Breast epithelium (tissue), 4 donors: ENCODE measurements at places on chromosomes 2 and 18. TPM values are rescaled to one million over a fixed set of nuclear protein-coding genes. Genes with fewer than 3 reads are reported as not detected.
A peak's percentile ranks its signal among the peaks of the same experiment; 100 is the strongest.

GRCh38 chr2:173149491-173149890 is 73.8 kb downstream of the MAP3K20 start:
- H3K36me3 ChIP-seq, result no peaks in the 10 kb centered on the region
- no peaks in the 10 kb centered on the region for H3K4me1 ChIP-seq
- no peak overlapping the region for H3K27ac ChIP-seq
- H3K27me3 ChIP-seq, result no peaks in the 10 kb centered on the region

The NYAP2 gene
- total RNA-seq, result not detected

- DNase-seq, result no peak
- H3K27ac ChIP-seq, result no peak overlapping the region
- H3K27me3 ChIP-seq, result no peaks in the 10 kb centered on the region
These were observed 24.5 kb downstream of the NFATC1 start for GRCh38 chr18:79420033-79420745.

- H3K27ac ChIP-seq, result no peak overlapping the region
- no peak for DNase-seq
- no peak overlapping the region for H3K4me3 ChIP-seq
- H3K36me3 ChIP-seq, result no peaks in the 10 kb centered on the region
These were observed 232.7 kb downstream of the MBD2 start for GRCh38 chr18:53991805-53992204.

The SOWAHC gene
- 14.7 TPM for total RNA-seq

The ZC3H6 gene
- 14.4 TPM for total RNA-seq

DNA sequence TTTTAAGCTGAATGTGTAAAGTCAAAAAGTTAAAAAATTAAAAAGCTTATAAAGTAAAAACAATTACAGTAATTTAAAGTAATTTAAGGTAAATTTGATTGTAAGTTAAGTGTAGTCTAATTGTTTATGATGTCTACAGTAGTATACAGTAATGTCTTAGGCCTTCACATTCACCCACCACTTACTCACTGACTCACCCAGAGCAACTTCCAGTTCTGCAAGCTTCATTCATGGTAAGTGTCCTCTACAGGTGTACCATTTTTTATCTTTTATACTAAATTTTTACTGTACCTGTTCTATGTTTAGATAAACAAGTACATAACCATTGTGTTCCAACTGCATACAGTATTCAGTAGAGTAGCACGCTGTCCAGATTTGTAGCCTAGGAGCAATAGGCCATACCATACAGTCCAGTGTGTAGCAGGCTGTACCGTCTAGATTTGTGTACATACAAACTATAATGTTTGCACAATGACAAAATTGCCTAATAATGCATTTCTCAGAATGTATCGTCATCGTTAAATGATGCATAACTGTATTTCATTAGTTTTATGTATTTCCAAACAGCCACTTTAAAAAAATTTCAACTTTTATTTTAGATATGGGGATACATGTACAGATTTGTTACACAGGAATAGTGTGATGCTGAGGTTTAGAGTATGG is 319.3 kb downstream of the DYSF start:
- no peaks in the 10 kb centered on the region for H3K4me1 ChIP-seq
- DNase-seq, result no peak
- H3K27me3 ChIP-seq, result no peaks in the 10 kb centered on the region
- H3K4me3 ChIP-seq, result no peak overlapping the region
- no peak overlapping the region for H3K27ac ChIP-seq
- no peaks in the 10 kb centered on the region for H3K36me3 ChIP-seq

DNA sequence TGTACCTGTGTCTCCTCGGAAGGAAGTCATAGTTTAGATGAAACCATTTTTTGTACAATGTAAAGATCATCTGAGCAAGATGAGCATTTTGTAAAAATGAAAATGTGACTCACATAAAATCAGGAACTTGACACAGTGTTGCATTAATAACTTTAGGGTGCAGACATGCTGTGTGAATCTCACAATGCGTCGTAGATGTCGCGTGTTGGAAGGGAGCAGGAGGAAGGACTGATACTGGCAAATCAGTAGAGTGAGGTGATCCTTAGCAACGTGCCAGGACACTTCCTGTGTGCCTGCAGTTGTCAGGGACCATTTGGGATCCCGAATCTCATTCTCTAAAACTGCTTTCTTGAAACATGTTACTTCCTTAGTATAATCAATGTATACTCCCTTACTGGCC is 103.1 kb downstream of the SH3BP4 start:
- peaks cover 5% of the 10 kb centered on the region for H3K4me1 ChIP-seq
- no peak for DNase-seq
- H3K27ac ChIP-seq, result peak overlapping the region; percentile 90
- H3K36me3 ChIP-seq, result no peaks in the 10 kb centered on the region
- no peak overlapping the region for H3K4me3 ChIP-seq
- no peaks in the 10 kb centered on the region for H3K27me3 ChIP-seq

DNA sequence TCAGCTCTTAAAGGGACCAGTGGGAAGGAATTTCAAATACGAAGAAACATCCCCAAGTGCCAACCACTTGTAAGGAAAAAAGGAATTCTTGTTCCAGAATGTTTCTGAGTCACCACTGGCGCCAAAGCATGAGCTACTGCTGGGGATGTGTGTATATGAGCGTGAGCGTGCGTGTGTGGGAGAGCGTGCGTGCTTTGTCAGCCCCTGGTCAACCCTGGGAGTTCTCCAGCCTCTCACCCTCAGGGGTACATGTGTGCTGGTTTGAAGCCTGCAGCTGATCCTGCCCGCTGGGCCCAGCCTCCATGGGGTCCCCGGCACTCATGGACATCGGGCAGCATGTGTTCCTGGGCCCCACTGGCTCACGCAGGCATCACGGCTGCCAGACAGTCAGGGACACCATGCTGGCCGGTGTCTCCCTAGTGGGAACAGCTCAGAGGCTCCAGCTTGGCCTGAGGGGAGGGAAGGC is 17.1 kb downstream of the HS6ST1 start:
- no peak overlapping the region for H3K4me3 ChIP-seq
- no peaks in the 10 kb centered on the region for H3K27me3 ChIP-seq
- no peaks in the 10 kb centered on the region for H3K36me3 ChIP-seq
- peak overlapping the region; percentile 98 for H3K27ac ChIP-seq
- H3K4me1 ChIP-seq, result peaks cover 27% of the 10 kb centered on the region

- DNase-seq, result no peak
- H3K27me3 ChIP-seq, result peaks cover 3% of the 10 kb centered on the region
- no peaks in the 10 kb centered on the region for H3K36me3 ChIP-seq
- H3K4me1 ChIP-seq, result peaks cover 3% of the 10 kb centered on the region
These were observed 35.0 kb downstream of the AFF3 start for GRCh38 chr2:100107440-100107839.

DNA sequence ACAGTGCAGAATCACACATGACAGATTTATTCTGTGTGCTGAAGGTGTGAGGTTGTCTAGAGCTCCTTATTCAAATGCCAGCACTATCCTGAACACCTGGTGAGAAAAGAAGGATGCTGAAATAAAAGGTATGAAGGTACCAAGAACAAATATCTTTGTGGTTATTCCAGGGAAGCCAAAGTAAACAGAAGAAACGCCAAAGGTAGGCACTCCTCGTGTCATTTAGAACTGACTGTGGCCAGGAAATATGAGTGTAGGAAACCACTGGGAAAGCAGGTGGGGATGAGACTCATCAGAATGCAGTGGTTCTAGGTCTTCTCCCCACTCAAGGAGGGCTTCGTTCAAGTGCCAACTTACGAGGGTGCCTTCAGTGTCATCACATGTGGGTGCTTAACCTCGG is 80.8 kb downstream of the KIF5C start:
- no peaks in the 10 kb centered on the region for H3K36me3 ChIP-seq
- no peaks in the 10 kb centered on the region for H3K4me1 ChIP-seq
- no peak overlapping the region for H3K27ac ChIP-seq
- peaks cover 12% of the 10 kb centered on the region for H3K27me3 ChIP-seq
- H3K4me3 ChIP-seq, result no peak overlapping the region

The TFPI gene
- total RNA-seq, result 90.1 TPM

- no peaks in the 10 kb centered on the region for H3K36me3 ChIP-seq
- DNase-seq, result no peak
- peaks cover 30% of the 10 kb centered on the region for H3K4me1 ChIP-seq
- H3K4me3 ChIP-seq, result peak overlapping the region; percentile 91
These were observed 8.2 kb downstream of the ZFP36L2 start for GRCh38 chr2:43218155-43218701.

- H3K36me3 ChIP-seq, result no peaks in the 10 kb centered on the region
- H3K4me3 ChIP-seq, result no peak overlapping the region
These were observed 14.6 kb upstream of the TNS1 start for GRCh38 chr2:218017211-218018053.

DNA sequence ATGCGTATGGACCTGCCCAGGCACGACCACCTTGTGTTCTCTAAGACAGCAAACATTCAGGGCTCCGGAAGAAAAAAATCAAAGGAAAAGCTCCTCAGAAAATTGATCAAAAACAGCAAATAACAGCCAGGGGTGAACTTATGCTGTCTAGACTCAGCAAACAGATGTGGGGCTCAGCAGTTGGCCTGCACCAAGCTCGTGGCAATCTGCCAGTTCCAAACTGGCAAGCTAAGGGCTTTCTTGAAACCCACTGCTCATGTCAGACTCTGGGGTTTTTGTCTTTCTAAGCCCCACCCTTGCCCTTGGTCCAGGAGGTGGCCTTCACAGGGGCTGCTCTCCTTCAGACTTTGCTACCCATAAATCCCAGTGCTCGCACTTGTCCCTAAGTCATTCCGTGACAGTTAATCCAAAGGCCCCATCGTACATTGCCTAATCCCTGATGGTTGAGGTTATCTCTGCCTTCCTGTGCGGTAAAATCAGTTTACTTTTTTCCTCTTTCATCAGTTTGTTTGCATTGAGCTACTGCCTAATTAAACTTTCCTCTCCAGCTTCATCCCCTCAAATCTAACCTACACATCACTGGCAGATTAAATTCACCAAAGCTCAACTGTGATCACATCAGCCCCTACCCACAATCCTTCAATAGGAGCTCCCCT is 408.0 kb downstream of the LRATD1 start:
- no peaks in the 10 kb centered on the region for H3K27me3 ChIP-seq
- H3K4me1 ChIP-seq, result no peaks in the 10 kb centered on the region
- no peak overlapping the region for H3K4me3 ChIP-seq
- no peak overlapping the region for H3K27ac ChIP-seq
- no peaks in the 10 kb centered on the region for H3K36me3 ChIP-seq

GRCh38 chr2:118190474-118190873 is 102.2 kb downstream of the INSIG2 start:
- H3K4me1 ChIP-seq, result no peaks in the 10 kb centered on the region
- no peaks in the 10 kb centered on the region for H3K27me3 ChIP-seq
- no peak overlapping the region for H3K4me3 ChIP-seq
- no peak overlapping the region for H3K27ac ChIP-seq

DNA sequence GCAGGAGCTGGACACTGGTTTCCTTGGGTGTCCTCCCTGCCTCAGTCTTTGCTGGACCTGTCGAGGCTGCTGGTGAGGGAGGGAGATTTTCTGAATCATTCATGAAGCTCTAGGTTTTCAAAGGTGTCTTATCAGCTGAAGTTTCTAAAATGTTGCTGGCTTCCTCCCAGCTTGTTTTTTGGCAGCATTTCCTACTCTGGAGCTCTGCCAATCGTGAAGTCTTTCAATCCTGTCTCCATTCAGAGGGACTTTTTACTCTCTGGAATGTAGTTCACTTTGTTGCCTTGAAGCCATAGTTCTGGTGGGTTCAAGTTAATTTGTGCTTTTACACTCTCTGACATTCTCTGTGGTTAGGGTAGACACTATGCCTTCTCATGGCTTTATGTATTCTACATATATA is 23.9 kb downstream of the SNTG2 start:
- H3K27me3 ChIP-seq, result no peaks in the 10 kb centered on the region
- no peaks in the 10 kb centered on the region for H3K4me1 ChIP-seq
- no peak overlapping the region for H3K4me3 ChIP-seq
- no peak overlapping the region for H3K27ac ChIP-seq
- DNase-seq, result no peak
- no peaks in the 10 kb centered on the region for H3K36me3 ChIP-seq

DNA sequence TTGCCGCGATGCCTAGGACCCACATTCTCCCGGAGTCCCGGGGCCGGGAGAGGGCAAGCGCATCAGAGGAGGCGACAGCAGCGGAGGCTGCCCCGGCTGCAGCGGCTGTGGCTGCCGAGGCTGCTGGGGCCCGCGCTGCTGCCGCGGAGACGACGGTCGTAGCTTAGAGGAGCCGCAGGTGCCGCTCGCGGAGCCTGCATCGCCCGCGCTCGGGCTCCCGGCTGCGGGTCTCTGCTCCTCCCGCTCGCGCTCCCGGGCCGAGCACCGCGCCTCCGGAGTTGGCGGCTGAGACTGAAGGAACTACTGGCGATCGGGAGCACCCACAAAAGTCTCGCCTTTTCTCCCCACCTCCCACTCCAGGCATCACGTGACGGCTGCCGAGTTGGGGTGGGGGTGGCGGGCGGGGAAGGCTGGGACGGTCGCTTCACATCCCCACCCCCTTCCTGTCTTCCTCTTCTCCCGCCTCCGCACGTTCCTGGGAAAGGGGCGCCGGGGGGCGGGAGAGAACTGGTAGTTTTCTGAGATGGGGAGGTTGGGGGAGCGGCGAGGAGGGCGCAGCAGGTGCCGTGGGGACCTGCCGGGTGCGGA is at the start of gene LYPD1:
TSS of gene LYPD1 (minus strand) at position 298 of the 588 bp plus-strand sequence. CDS start at position 25, 273 bp downstream.
- no peaks in the 10 kb centered on the region for H3K4me1 ChIP-seq
- peaks cover 21% of the 10 kb centered on the region for H3K27me3 ChIP-seq
- H3K4me3 ChIP-seq, result peak within 1 kb of the TSS; percentile 36
- H3K36me3 ChIP-seq, result no peaks in the 10 kb centered on the region
- H3K27ac ChIP-seq, result no peak within 1 kb of the TSS

- H3K4me1 ChIP-seq, result no peaks in the 10 kb centered on the region
- H3K27me3 ChIP-seq, result no peaks in the 10 kb centered on the region
- H3K36me3 ChIP-seq, result no peaks in the 10 kb centered on the region
- no peak overlapping the region for H3K27ac ChIP-seq
- H3K4me3 ChIP-seq, result no peak overlapping the region
- DNase-seq, result no peak
These were observed 391.5 kb downstream of the XIRP2 start for GRCh38 chr2:167279810-167280209.

The CHST9 gene
- total RNA-seq, result 8.5 TPM
